ENCODE measurements at places on chromosomes 7 and 10.

GRCh38 chr10:79178614-79179163 lies 109.9 kb downstream of the ZMIZ1 start:
- DNase-seq: no peak

DNA sequence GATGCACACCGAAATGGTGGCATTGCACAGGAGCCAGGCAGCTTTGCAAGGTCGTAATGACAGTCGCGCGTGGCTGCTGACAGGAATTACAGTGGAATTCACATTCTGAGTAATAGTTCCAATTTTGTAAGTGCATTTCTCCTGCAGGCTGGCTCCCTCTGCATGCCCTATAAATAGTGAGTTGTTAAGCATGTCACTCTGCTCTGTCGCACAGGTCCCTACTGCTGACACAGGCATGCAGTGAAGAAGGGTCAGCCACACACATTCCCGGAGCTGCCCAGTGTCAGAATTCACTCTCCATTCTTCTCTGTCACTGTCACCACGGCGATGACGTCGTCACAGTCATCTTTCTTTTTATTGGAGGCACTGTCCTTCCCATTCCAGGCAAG lies 49.2 kb upstream of the SHH start:
- DNase-seq: no peak

DNA sequence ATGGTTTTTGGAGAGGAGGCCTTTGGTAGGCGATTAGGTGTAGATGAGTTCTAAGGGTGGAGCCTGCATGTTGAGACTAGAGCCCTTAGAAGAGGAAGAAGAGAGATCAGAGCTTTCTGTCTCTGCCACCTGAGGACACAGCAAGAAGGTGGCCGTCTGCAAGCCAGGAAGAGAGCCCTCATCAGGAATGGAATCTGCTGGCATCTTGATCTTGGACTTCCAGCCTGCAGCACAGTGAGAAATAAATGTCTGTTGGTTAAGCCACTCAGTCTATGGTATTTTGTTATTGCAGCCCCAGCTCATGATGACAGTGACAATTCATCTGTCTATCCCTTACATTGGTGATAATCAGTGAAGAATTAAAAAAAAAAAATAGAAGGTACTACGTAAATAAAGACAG lies 335.2 kb downstream of the PRPF18 start:
- no peak for DNase-seq

DNA sequence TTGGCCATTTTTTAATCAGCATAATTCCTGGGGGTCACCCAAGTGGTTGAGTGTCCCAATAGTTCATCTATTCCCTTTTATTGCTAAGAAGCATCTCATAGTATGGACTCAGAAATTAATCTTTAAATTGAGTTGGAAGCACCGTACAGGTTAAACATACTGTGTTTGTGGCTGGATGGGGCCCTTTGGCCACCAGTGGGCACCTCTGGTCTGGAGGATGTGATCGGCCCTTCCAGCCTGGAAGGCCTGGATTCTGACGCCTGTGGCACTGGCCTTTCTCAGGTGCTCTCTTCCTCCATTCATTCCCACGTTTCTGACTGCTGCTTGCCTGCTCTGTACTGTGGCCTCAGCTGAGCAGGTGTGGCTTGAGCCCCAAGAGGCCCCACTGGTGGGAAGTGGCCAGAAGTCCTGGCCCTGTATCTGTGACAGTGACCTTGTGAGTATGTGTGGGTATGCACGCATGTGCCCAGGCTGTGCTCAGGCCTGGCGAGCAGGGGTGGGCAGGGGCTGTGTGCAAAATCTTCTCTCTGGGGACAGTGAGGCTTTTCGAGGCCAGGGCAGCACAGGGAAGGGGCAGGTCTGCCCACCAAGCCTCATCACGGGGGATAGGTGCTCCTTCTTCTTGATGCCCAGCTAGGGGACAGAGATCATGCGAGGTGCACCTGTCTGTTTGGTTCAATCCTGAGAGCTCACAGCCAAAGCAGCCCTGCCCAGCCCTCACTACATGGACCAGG lies 30.1 kb downstream of the LDB3 start:
- no peak for DNase-seq
